ENCODE measurements at places on chromosomes 13 and 19.

- DNase-seq: no peak
Measured at GRCh38 chr19:46493236-46494145, 2.2 kb downstream of the PNMA8B start.

GRCh38 chr19:13207846-13208671, 57.8 kb downstream of the IER2 start:
- no peak for DNase-seq

DNA sequence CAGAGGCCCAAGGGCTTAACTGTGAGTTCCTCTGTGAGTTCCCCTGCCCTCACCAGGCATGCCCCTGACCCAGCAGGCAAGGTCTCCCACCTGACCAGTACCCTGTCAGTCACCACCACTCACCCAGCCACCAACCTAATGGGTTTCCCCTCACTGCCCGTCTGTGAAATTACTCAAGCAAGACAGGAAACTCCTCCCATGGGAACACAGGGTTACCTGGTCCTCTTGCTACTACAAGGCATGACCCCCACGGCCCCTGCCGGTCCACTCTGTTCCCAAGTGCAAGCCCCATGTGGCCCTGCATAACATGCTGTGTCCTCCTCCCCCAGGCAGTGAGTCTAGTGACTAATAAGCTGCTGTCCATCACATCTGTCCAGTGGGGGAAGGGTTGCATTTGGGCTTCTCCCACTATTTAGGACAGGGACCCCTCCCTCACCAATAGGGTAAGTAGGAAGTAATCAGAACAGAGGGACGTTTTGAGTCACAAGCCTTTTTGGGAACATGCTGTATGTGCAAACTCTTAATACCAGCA, 8.0 kb upstream of the DHRS12 start:
- no peak for DNase-seq

DNA sequence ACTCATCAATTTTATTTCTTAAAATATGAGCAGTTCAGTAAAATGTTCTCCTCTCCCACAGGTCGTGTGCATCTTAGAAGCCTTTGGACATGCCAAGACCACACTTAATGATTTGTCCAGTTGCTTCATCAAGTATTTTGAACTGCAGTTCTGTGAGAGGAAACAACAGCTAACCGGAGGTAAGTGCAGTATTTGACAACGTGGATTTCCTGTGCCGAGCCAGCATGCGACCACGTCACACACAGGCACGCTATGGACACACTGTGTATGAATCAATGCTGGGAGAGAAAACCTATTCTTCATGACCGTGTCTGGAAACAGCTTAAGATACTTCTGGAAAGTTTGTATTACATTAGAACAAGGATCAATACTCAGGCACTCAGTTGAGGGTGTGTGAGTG, 268.5 kb downstream of the MYO16 start:
- DNase-seq: peak; percentile 29

- DNase-seq: no peak
Measured at GRCh38 chr13:93963266-93964145, 516.0 kb downstream of the DCT start.

DNA sequence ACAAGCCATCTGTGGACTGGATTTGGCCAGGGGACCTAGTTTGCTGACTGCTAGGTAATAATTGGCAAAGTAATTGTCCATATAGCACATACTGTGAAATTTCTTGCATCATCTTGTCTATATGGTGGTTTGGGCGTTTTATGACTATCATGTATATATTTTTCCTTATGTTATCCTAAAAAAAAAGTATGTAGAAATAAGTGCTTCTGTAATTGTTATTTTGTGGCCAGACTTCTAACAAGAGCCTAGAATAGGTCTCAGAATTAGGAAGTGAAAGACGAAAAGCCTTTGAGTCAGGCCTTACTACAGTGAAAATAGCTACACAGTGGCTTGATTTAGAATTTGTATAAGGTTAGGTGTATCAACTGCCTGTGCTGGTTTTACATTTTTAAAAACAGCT, 4.2 kb downstream of the FNDC3A start:
- no peak for DNase-seq

- DNase-seq: peak; percentile 78
Measured at GRCh38 chr19:15464394-15465385, at the start of gene RASAL3. TSS of gene RASAL3 (minus strand) at chr19:15464544. CDS start at chr19:15464358, 186 bp downstream.

DNA sequence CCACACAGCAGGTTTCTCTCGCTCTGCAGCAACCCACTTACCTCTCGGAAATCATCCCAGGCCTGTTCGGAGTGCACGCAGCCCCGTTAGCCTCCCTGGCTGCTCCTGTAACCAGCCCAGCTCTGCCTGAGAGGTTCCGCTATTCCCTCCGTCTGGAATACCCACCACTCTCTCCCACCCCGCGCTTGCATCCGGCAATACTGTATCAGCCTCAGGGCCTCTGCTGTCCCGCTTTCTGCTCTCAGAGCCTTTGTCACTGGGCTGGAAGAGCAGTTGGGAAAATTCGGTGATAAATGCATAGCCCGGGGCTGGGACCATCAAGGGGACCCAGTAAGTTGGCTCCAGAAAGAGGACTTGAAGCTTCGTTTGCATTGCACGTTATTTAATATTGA, 759 bp upstream of the TLE6 start:
- DNase-seq: no peak

DNA sequence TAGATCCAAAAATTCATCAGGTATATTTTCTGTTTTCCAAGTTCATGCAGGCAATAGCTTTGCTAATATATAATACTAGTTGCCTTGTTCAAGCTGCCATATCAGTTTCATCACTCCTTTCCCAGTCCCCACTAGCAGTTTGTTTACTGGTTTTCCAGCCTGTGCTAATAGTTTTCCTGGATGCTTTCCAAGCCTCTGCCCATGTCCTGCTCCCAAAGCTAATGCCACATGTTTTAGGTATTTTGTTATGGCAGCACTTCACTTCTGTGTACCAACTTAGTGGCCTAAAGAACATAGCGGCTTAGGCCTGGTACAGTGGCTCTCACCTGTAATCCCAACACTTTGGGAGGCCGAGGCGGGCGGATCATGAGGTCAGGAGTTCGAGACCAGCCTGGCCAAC, 28.1 kb upstream of the ZNF527 start:
- no peak for DNase-seq

- no peak for DNase-seq
Measured at GRCh38 chr19:58274771-58275201, 4.0 kb upstream of the ZNF8 start.

- DNase-seq: peak; percentile 60
Measured at GRCh38 chr19:28486926-28487325, 726.0 kb downstream of the UQCRFS1 start.

- DNase-seq: no peak
Measured at GRCh38 chr19:55224038-55224665, 4.4 kb downstream of the TMEM86B start.

- peak; percentile 9 for DNase-seq
Measured at GRCh38 chr19:55702131-55702627, 27.2 kb downstream of the EPN1 start.

- DNase-seq: no peak
Measured at GRCh38 chr19:18320865-18321733, 1.8 kb downstream of the LSM4 start.

- DNase-seq: no peak
Measured at GRCh38 chr13:24716446-24716845, 36.2 kb downstream of the ATP12A start.

- DNase-seq: no peak
Measured at GRCh38 chr19:31002518-31003244, 346.6 kb downstream of the TSHZ3 start.

DNA sequence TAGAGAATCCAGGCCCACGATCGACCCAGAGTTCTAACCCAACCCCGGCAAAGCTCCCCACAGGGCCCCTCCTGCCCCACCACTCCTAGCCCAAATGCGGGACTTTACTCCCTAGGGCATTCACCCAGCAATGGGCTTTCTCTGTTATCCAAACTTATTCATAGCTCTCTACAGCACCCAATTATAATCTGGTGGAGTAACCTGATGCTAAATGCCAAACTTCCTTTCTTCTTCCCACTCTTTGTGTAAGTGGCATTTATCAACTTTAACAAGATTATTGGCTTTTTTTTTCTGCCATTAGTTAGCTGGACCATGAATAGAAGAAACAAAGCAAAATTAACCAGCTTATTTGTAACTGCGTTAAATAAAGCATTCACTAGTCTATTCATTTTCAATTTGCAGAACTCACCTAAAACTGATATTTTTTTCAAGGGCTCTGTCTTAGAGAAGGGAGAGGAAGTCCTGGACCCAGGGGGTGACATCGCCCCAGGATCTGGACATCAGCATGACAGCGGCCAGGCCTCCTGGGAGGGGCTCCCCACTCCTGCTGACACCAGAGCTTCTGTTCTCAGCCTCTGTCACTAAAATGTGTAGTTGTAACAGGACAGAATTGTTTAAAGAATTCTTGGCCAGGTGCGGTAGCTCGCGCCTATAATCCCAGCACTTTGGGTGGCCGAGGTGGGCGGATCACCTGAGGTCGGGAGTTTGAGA, 1.5 kb downstream of the FAM124A start:
- DNase-seq: no peak

- peak; percentile 45 for DNase-seq
Measured at GRCh38 chr19:4295972-4296771, 6.0 kb downstream of the TMIGD2 start.

- no peak for DNase-seq
Measured at GRCh38 chr13:112894673-112895481, 74.1 kb upstream of the MCF2L start.

- no peak for DNase-seq
Measured at GRCh38 chr13:94173312-94173854, 306.1 kb downstream of the DCT start.

- DNase-seq: peak; percentile 48
Measured at GRCh38 chr19:55341171-55341588, 1.5 kb downstream of the KMT5C start.

- DNase-seq: no peak
Measured at GRCh38 chr13:38759390-38759789, 72.5 kb downstream of the FREM2 start.

DNA sequence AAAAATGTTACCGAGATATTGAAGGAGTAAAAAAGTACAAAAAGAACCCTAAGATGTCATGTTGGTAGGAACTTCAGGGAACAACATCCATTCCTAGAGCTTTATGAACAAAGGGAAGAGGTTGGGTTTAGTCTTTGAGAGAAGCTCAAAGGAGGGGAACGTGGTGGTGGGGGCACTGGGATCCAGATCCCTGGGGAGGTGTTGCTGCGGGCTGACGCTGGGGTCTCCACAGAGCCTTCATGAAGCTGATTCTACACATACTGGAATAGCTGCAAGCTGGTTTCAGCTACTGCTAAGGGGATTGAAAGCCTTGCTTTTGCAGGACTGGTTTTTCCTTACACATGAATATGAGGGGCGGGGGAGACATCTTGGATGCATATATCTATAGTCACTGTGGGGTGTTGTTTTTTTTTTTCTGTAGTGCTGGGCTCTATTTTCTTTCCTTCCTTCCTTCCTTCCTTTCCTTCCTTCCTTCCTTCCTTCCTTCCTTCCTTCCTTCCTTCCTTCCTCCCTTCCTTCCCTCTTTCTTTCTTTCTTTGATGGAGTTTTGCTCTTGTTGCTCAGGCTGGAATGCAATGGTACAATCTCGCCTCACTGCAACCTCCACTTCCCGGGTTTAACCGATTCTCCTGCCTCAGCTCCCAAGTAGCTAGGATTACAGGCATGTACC, 6.5 kb upstream of the MZF1 start:
- no peak for DNase-seq

- no peak for DNase-seq
Measured at GRCh38 chr19:33773704-33774624, 22.7 kb upstream of the KCTD15 start.

DNA sequence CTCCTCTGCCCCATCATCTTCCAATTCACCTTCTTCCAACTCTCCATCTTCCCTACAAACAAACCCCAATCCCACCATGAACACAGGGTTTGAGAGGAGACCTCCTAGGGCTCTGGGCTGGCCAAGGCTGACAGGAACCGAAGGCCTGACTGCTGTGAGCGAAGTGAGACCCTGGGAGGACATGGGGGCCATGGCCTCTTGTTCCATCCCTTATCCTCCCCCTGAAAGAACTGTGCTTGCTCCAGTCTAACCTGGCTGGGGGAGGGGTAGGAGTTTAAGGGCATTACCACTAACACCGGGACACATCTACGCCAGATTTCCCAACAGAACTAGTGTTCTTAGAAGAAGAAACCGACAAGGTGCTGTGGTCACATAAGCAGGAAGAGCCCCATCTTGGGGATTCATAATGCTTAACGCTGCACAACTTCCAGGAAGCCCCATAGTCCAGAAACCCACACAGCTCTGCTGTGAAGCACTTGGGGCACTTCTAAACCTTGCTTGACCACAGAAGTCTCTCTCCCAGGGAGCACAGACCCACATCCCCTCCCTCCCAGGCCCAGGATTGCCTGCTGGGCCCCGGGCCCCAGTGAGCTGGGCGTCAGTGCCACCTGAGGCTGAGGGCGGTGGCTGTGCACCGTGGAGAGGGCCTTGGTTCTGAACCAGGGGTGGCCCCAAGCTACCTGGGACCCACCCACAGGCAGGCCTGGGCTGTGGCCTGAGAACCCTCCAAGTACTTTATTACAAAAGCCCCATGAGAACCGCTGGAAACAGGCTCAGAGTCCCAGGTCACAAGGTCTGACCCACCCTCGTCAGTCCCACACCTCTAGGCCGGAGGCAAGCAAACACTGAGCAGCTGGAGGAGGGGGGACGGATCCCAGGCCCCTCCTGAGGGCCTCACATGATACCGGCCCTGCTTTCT, 18.8 kb downstream of the ZC3H4 start:
- DNase-seq: no peak

DNA sequence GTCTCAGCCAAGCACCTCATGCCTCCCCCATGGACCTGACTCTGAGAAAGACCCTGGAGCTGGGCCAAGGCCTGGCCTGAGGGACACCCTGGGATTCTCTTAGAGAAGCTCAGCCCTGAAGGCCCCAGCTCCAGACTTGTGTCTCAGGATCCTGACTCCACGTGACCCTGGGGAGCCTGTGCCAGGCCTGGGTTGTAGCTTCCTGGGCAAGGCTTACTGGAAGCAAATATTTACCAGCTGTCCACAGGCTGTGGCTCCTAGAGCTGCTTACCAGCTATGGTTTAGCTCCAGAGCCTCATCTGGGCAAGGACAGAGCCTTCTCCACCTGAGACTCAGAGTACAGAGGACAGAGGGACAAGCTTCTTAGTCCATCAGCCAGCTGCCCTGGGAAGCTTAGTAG, 61.0 kb upstream of the CEACAM8 start:
- no peak for DNase-seq

DNA sequence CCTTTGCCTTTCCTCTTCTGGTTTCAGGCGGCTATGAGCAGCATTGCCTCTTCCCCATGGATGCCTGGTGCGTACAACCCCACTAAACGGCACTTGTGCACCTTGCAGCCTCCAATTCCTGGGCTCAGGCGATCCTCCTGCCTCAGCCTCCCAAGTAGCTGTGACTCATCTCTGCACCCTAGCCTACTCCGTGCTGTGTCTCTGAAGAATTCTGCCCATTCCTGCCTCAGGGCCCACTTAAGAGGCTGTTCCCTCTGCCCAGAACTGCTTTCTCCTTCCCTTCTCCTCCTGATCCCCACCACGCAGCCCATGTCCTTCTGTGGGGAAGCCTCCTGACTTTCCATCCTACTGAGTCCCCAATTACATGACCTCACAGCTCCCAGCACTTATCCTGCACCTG, 142.2 kb upstream of the ZNF507 start:
- DNase-seq: no peak

- DNase-seq: no peak
Measured at GRCh38 chr19:17985037-17985818, 18.3 kb downstream of the KCNN1 start.
